ENCODE measurements at places on chromosomes 5 and 9.
A peak's percentile ranks its signal among the peaks of the same experiment; 100 is the strongest.

DNA sequence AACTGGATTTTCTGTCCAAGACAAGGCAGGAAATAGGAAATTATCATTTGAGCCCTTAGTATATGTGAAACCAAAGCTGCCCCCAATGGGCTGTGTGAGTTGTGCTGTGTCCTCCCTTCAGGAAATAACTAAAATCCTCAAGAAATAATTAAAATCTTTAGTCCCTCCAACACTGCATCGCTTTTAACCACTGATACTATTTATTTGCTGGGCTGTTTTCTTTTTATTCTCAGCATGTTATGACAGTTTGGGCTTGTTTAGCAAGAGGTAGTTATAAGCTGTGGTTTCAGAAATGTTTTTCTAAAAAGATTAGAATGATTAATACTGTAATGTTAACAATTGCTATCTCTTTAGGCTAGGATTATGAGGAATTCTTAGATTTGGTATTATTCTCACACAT, 187.0 kb upstream of the KCNN2 start:
- no peak for DNase-seq

DNA sequence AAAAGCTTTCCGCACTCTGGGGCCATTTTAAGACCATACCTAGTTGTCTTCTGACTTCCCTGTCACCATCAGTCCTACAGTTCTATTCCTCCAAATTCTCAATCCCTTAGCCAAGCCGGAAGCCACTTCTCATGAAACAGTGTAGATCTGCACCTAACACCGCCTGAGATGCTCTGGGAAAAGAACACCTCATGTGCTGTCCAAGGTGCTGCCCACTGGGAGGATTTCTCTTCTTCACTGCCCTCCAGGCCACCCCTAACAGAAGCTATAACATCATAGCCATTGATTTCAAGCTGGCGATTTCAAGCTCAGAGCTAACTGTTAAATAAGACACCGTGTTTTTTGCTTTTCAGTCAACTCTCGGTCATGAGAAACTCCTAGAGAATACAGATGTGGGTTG, 559.3 kb downstream of the CCDC171 start:
- no peak for DNase-seq

- peak; percentile 84 for DNase-seq
Observed at GRCh38 chr5:78360924-78361630, 660 bp downstream of the SCAMP1 start.

DNA sequence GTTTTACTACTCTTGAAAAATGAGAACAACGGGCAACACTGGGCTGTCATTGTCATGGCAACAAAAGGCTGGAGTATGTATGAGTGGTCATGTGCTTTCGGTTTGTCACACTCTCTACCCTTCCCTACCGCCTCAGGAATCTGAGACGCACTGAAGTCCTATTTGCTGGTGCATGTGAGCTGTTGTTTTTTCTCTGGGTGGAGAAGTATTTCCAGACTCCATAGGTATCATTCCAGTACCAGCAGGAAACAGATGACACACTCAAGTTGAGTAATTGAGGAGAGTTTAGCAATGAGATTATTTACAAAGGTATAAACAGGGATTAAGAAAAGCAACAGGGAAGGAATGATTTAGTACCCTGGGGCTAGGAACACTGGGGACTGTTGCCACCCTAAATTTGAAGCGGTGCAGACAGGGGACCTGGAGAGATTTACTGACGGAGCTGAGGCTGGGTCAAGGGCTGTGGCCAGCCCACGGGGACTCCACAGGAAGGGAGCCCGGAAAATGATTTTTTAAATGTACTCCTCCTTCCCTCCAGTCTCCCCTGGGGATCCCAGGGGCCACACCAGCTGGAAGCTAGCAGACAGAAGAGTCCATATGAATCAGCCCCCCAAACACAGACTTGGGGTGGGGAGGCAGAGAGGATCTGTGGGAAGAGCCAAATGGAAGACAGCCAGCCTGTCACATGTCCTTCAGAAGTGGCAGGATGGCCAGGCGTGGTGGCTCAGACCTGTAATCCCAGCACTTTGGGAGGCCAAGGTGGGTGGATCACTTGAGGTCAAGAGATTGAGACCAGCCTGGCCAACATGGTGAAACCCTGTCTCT, 13.2 kb upstream of the ZBTB43 start:
- DNase-seq, result peak; percentile 95

DNA sequence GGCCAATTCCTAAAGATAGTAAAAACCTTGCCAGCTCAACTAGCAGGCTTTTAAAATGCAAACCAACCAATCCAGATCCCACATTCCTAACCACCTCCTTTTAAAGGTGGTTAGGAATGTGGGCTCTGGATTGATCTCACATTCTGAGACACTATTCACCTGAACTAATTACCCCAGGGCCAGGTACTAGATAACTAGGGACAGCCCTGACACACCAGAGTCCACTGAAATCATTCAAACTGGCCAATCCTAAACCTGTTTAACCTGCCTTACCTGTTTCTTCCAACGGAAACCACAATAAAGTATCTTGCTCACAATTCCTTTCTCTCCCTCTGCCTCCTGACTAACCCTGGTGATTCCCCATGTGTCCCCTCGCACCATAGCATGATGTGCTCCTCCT, 168.3 kb upstream of the DMAC1 start:
- DNase-seq, result no peak

All from fibroblast of mammary gland (primary cell).